Dorsolateral prefrontal cortex (tissue), 122 donors: ENCODE measurements at places on chromosomes 3 and 15.

DNA sequence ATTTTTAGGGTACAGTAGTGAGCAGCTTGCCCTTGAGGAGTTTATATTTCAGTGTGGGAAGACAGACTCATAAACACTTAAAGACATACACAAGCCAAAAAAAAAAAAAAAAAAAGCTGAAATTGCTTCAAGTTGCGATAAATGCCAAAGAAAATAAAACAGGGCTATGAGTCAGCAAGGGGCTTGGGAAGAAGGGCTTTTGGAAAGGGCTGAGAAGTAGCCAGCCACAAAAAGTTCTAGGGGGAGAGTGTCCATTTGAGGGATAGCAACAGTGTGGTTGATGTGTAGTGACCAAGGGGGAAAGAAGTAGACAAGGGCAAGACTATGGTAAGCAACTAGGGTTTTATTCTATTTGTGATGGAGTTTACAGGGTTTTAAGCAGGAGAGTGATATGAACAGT, 185.5 kb downstream of the ADAMTS9 start:
- DNase-seq, result no peak

- no peak for DNase-seq
Observed at GRCh38 chr3:38210141-38210757, 44.9 kb downstream of the OXSR1 start.

DNA sequence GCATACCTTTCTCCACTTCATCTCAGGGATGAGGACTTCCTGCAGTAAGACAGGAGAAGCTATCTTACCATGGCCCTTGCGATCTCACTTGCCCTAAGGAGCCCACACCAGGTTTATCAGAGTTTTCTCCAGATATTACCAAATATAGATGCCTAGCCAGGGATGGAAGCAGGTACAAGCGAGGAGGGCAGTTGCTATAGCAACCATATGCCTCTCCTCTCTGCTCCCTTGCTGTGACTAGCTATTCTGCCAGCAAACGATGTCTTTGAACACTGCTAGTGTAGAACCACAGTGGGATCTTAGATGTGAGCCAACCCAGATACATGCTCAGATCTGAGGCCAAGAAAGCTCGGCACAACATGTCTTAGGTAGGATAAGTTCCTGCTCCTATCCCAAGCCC, 33.9 kb downstream of the GRAMD2A start:
- no peak for DNase-seq

- peak; percentile 80 for DNase-seq
Observed at GRCh38 chr3:141412936-141413354, 44.6 kb downstream of the ZBTB38 start.

GRCh38 chr3:52108302-52109232, 45.7 kb downstream of the POC1A start:
- peak; percentile 74 for DNase-seq
